Right kidney (tissue), 9 donors: ENCODE measurements at places on chromosomes 7 and 10.
A peak's percentile ranks its signal among the peaks of the same experiment; 100 is the strongest.

- no peak for DNase-seq
These were observed 11.4 kb upstream of the MRPS16 start for GRCh38 chr10:73263693-73264347.

- no peak for DNase-seq
These were observed 62.5 kb upstream of the PALS2 start for GRCh38 chr7:24510759-24511158.

- DNase-seq: no peak
These were observed 895.7 kb upstream of the SORCS1 start for GRCh38 chr10:108060246-108060645.

DNA sequence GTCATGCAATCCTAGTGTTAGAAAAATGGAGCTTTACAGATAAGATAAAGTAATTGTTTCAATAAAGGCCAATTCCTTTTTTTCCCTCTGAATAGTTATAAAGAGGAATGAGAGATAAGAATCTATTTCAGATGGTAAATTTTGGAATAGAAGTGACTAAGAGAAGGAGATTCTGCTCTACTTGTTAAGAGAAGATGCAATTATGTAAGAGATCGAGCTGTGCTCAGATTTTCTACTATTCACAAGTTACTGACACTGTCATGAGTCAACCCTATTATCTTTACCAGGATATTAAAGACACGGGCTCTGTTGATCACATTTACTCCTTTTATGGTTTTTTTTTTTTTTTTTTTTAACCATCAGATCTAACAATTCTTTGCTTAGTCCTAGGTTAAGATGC, 511.3 kb downstream of the ARL4A start:
- no peak for DNase-seq

- no peak for DNase-seq
These were observed 146.5 kb downstream of the HGF start for GRCh38 chr7:81623251-81623855.

- no peak for DNase-seq
These were observed 33.9 kb downstream of the CHN2 start for GRCh38 chr7:29228289-29229011.

GRCh38 chr10:90352288-90352687, 505.6 kb downstream of the HTR7 start:
- no peak for DNase-seq

DNA sequence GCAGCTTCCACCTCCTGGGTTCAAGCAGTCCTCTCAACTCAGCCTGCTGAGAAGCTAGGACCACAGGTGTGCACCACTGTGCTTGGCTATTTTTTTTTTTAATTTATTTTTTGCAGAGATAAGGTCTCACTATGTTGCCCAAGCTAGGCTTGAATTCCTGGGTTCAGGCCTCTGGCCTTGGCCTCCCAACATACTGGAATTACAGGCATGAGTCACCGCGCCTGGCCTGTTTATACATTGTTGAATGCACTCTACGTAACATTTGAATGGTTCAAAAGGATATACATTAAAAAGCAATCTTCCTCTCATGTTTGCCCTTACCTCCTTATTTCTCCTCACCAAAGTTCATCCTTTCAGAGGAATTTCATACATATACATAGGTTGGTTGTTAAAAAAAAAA, 7.2 kb upstream of the SNX10 start:
- DNase-seq: no peak

DNA sequence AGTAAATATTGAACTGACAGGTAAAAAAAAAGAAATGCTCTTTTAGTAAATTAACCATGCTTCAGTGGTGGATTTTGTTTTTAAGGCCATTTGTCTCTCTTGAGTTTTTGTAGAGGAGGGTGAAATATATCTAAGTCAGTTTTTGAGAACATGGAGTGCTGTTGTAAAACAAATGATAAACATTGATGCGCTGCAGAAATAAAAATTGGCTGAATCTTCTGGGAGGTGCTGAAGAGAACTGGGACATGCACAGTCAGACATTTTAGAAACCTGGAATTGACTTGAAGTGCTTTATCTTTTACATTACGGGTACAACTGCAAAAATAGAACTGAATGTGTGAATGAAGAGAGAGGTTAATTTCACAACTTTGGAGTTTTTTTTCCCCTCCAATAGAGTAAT, 203.0 kb upstream of the HDAC9 start:
- DNase-seq: no peak

DNA sequence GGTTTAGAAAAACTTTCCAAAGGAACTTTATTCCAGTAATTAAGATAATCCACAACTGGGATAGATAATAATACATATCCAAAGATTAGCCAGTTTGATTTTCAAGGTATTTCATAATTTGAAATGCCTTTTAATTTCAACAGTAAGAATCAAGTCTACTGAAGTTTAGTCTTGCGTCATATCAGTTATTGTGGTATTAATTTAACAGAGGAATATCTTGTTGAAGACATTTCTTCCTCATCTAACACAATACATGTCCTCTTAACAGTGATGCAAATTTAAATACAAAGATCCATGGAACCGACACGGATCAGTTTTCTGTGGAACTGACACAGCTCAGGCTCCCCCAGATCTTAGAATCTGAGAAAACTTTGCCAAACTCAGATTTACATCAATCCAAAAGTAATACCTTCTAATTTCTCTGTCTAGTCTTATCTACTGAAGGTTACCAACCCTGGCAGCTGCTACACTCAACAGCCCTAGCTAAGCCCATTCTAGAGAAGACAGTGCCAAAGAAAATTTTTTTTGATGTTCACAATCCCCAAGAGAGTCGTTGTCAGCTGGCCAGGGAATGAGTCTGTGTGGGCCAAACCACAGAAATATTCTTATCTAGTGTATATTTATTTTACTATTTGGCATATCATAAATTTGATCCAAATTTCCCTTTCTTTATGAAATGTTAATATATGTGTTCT, 365.2 kb upstream of the MEOX2 start:
- DNase-seq: no peak

GRCh38 chr7:32062150-32062549, 8.1 kb downstream of the PDE1C start:
- DNase-seq: no peak

- no peak for DNase-seq
These were observed 344.8 kb upstream of the AKR1E2 start for GRCh38 chr10:4481192-4481591.

DNA sequence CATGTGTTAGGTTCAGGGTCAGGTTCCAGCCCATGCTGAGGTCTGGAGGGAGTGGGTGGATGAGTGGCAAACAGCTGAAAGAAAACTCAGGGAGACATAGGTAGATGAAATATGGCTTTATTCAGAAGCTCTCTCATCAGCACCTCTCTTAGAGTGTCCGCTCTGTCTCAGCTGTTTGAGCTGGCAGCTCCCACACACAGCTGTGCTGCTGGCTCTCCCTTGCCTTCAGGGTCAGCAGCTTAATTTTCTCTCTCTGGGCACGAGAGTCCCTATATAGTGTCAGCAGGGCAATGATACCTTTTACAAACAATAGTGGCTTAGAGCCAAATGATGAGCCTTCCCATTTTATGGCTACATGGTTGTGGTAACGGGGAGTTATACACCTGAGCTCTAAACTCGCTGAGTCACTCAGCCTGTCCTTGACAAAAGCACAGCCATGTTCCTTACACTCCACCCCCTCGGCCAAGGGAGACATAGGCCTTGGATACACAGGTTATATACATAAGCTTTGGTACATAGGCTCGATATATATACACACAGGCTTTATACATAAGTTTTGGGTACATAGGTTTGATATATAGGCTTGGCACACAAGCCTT, 10.4 kb downstream of the RNF133 start:
- DNase-seq: peak; percentile 26

DNA sequence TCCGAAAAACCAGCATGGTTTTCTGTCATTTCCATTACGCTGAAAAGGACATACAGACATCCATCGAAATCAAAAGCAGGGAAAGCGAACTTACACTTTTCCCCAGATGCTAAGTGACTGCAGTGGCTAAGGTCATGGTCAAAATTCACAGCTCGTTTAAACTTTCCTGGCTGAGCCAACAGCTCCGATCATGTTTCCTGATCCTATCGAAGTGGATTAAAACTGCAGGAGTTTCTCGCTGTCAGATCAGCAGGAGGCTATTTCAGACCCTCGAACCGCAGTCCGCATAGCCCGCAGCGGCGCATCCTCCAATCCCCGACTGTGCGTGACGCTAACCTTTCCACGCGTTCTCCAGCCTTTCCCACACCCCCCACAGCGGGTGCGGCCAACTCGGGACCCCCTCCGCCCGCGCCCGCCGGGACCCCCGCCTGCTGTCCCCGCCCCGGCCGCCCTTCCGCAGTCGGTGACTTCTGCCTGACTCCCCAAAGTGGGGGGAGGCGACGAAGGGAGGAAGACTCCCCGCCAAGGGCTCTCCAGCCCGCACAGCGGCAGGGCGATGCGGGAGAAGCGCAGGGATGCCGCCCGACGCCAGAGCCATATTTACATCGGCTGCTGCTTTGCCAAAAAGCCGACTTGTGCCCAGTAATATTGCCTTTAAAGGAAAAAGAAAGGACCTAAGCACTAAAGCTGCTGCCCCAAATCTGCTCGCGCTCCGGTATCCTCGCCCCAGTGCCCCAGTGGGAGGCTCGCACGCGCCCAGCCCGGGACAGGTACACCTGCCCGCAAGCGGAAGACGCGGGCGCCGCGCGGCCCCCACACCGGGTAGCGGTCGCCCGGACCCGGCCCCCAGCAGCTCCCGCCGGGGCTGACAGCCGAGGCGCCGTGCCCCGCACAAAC, 1.2 kb downstream of the PIP4K2A start:
- peak; percentile 71 for DNase-seq

DNA sequence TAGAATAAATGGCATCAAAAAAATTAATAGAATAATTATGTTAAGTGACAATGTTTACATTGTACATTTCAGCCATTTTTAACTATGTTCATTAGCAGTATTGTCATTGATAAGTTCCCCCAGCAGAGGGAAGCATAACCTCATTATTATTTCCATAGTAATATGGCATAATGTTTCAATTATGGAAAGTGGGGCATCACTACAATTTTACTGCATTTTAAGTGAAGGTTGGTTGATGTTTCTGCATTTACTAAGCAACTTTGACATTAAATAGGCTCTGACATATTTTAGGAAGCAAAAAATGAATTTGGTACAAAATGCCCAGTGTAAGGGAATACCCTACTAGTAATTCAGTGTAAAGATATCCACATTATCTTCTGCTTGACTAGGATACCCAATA, 218.3 kb downstream of the SEMA3A start:
- no peak for DNase-seq

DNA sequence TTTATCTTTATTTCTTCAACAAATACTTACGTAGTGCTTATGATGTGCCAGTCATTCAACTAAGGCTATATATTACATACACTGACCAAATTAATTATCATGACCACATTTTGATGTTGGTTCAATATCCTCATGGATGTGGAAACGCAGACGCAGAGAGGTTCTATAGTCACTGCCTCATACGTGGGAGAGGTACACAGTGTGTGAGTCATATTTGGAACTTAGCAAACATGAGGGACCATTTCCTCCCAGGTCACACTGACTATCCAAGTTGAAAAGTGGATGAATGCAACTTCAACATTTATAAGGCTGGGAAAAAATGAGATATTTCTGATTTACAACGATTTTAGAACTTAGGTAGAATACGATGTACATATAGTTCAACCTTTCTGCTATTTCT, 113.6 kb downstream of the PRLHR start:
- no peak for DNase-seq

GRCh38 chr10:75197906-75198305, 12.7 kb upstream of the VDAC2 start:
- DNase-seq: no peak

GRCh38 chr7:607938-608337, 88.3 kb upstream of the PDGFA start:
- no peak for DNase-seq

DNA sequence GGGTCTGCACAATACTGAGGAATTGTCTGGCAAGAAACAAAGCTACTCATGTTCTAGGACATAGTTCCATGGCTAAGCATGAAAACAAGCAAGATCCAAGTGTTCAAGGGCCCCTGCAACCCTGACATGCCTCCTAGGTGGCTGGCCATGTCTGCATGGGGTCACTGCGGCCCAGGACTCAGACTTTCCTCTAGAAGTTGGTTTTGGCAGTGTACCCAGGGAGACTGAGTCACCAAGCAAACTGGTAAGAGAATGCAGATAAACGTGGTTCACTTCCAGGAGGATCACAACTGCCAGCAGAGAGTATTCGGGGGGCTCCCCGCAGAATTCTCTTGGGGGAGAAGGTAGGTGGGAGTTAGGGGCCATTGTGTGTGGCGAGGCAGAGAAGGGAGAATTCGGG, 7.4 kb upstream of the PFKFB3 start:
- DNase-seq: no peak

- DNase-seq: no peak
These were observed 31.7 kb upstream of the FAM204A start for GRCh38 chr10:118373786-118374185.

- DNase-seq: no peak
These were observed 50.2 kb upstream of the PODXL start for GRCh38 chr7:131606346-131607290.

DNA sequence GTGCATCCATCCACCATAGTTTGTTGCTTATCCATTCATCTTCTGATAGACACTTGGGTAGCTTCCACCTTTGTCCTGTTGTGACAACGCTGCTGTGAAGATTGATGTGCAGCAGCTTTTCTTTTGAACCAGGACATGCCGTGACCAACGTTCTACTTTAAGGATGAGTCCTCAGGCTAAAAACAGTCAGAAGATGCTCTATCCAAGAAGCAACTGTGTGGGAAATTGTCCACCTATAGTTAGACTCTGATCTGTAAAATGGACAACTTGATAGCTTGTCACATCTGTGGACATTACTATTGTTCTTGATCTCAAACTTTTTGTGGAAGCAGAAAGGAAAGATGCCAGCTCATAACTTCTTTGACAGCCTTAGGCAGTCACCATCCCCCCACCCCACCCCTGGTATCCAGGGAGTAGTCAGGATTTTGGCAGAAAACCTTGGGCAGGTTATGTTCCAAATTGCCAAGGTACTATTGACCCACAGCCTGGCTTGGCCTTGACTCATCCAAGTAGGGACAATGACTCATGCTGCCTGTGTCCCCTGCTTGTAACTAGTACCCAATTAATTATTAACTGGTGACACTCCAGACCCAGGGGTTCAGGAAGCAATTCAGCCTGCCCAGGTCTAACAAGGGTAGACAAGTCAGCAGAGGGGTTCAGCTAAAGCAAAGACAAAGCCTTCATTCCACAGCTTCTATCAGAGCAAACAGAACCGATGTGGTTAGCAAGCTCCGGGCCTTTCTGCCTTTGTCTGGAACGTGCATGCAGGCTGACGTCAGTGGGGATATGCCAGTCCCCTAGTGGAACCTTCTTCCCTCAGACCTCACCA, 99.6 kb upstream of the ANLN start:
- no peak for DNase-seq

DNA sequence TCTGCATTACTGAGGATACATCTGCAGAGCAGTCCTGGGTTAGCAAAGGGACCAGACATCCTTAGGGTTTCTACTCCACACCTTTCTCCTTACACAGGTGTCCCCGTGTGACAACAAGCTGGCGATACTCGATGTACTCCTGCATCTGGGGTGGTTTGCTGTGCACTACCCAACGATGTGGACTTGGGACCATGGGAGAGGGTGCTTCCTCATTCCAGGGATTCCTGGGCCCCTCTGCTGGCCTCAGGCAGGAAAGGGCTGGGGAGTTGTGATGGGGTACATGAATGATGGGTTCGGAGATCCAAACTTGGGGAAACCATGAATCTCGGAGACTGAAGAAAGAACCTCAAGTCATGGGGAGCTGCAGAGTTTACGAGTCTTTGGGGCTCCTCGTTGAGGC, 179.6 kb upstream of the GALNT17 start:
- DNase-seq: no peak
